ENCODE measurements at places on chromosomes 4 and X.

DNA sequence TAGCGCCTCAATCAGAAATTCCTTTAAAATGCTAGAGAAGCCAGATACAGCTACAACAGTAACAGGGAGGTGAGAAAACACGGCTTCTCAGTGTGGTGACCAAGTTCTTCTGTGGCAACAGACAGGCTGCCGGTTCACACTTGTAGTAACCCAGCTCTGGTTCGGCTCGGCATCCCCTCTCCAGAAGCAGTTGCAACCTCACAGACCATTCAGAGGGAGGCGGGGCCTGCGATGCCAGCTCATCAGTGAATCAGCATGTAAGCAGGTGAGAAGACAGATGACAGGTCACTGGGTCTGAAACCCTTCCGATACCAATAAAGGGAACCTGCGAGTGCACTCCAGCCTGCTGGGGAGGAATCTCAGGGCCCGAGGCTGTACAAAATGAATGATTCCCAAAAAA is 251.0 kb downstream of the KCNIP4 start:
- DNase-seq = no peak

- no peak for DNase-seq
Measured at GRCh38 chr4:116664198-116664597, 421.2 kb downstream of the TRAM1L1 start.

DNA sequence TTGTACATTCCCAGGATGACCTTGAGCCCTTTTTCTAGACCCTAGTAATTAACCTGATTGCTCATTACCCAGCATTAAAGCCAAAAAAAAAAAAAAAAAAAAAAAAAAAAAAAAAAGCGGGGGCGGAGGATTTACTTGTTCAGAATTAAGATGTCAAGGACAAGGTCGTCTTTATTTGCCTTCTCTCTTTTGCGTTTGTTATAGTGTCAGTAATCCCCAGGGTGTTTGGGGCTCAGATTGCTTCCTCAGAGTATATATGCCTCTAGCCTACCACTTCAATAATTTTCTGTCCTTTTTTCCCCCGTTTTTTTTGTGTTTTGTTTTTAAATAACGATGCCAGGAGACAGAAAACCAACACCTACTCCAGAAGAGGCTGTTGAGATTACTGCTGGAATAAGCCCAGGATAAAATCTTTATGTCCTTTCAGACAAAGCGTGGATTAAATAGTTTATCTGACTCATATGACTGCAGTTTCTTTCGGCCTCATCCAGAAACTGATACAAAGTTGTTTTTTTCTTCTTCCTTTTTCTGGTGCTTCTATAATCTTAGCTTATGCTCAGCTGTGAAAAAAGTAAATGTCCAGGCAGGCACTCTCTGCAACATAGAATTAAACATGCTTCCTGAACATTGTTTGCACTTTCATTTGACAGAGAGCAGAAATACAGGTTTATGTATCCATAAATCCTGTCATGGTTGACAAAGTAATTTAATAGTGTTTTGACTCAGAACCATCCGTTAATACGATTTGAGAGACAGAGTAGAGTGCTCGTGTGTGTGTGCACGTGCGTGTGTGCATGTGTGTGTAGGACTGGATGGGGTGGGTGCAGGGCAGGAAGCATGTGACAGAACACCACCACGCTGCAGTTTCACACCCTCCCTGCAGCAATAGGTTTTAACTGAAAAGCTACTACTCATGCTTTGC is 138.6 kb downstream of the AFF1 start:
- peak; percentile 45 for DNase-seq

DNA sequence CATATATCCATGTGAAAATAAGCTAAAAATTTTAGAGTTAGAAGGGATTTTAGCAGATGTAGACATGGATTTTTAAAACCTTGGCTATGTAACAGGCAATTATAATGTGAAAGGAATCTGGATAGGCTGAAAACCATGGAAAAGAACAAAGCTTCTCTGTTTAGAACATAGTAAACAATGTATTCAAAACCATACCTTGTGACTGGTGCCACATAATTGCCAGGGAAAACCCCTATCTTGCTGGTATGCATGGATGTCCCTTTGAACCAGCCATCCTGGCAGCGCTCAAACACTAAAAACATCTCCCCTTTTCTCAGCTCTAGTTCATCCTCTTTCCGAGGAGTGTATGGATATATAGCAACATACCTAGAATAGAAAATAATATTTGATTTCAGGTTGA is 110.6 kb upstream of the CBR4 start:
- no peak for DNase-seq

DNA sequence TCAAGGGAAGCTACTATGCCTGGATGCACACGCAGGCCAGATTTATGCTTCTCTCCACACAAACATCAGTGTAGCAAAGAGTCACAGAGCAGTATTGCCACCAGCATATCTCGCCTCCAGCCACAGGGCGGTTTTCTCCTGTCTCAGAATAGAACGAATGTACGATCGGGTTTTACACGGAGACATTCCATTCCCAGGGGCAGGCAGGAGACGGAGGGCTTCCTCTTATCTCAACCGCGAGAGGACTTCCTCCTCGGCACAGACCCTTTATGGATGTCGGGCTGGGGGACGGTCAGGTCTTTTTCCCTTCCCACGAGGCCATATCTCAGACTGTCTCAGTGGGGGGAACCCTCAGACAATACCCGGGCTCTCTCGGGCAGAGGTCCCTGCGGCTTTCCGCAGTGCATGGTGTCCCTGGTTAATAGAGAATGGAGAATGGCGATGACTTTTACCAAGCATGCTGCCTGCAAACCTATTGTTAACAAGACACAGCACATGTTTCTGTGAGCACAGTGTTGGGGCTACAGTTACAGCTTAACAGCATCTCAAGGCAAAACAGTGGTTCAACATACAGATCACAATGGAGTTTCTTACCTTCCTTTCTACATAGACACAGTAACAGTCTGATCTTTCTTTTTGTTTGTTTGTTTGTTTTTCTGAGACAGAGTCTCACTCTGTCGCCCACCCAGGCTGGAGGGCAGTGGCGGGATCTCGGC is 24.1 kb downstream of the CSF2RA start:
- DNase-seq = no peak

GRCh38 chr4:86141161-86141560 is 218.7 kb downstream of the MAPK10 start:
- no peak for DNase-seq

GRCh38 chr4:147596377-147596776 is 20.8 kb upstream of the TMEM184C start:
- no peak for DNase-seq

GRCh38 chr4:99853999-99854398 is 37.4 kb downstream of the DAPP1 start:
- no peak for DNase-seq

- no peak for DNase-seq
Measured at GRCh38 chr4:187118602-187119120, 395.0 kb upstream of the FAT1 start.

DNA sequence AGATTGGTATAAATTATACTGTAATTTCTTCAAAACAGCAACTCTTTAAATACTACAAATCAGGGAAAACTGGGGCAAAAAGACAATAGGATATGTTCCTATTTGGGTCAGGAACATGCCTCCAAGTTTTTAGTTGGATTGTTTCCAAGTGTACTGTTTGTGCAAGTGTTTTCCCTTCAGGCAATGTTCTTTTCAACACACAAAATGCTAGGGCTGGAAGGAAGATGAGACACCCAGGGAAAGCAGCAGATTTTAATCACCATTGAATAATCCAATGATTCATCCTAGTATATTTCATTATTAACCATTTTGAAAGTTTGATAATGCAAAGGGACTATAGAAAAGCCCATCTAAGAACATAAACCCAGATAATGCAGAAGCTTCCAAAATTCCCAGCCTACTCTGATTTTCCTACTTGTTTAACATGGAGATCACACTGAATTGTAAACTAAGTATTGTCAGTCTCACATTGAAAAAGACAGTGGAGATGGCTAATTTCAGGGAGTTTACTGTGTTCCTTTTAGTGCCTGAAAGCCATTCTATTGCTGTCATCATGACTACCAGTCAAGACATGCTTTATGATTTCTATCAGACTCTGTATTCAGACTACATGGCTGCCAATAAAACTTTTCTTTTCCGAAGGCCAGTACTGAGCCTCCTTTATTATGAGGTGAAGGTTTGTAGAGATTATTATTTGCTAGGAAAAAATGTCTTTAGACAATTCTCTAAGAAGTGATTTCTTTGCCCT is 38.6 kb downstream of the COL4A6 start:
- no peak for DNase-seq

DNA sequence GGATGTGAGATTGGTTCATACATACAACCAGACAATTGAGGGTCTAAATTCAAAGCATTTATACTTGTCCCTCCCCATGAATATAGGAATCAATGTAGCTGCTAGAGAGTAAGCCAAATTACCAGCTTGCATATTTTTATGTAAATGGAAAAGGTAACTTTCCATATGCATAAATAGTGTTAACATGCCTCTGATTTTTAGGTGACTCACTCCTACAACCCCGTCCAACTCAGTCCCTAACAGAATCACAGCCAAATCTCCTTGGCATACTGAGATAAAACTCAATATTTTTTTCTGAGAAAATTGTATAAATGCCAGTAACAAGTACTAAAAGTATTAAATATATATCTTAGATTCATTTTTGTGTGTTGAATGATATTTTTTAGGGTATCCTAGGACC is 67.2 kb downstream of the INPP4B start:
- no peak for DNase-seq

- DNase-seq = no peak
Measured at GRCh38 chr4:82770607-82771006, 28.0 kb downstream of the SCD5 start.

DNA sequence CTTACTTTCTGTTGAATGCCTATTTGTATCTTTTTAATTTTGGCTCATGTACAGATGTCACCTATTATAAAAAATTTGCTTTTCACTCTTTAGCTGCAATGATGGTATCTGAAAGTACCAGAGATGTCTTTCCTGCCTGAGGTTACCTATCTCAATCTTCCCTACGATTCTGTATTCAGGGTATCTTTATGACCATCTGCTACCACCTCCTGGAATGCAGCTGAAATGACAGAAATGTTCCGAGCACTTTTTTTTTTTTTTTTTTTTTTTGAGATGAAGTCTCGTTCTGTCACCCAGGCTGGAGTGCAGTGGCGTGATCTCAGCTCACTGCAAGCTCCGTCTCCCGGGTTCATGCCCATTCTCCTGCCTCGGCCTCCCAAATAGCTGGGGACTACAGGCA is 136.4 kb downstream of the REPS2 start:
- DNase-seq = no peak

GRCh38 chr4:11153171-11153750 is 275.4 kb downstream of the HS3ST1 start:
- DNase-seq = no peak

DNA sequence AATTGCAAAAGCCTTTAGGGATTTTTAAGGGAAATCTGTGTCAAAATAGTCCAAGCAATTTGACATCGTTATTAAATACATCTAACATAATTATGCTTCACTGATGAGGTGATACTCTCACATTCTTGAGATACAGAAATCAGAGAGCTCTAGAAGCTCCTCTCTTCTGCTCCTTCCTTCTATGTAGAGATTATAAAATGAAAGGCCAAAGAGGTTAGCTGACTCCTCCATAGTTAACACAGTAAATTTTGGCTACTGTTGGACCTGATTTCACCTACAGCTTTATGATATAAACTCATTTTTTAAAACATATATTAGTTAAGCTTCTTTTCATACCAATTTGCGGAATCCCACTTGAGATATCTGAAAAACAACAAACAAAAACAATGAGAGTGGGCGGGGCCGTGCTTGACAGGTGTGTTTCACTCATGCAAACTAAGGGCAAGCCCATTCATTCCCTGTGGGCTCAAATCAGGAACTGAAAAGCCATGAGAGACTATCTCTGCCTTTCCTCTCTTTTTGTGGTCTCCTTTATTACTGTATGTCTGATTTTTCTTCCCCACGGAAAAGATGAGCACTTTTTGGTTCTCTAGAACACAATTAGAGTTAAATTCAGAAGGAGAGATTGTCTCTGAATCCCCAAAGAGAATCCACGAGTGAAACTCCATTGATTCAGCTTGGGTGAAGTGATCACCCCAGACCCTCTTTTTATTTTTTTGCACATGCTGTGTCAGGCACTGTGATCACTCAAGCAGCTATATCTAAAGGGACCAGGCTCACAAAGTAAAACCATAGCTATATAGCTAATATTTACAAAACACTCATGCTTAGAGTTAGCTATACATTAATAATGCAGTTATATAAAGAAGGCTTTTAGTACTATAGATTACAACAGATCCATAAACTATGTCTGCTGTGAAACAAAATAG is 566.3 kb downstream of the IL15 start:
- DNase-seq = no peak

DNA sequence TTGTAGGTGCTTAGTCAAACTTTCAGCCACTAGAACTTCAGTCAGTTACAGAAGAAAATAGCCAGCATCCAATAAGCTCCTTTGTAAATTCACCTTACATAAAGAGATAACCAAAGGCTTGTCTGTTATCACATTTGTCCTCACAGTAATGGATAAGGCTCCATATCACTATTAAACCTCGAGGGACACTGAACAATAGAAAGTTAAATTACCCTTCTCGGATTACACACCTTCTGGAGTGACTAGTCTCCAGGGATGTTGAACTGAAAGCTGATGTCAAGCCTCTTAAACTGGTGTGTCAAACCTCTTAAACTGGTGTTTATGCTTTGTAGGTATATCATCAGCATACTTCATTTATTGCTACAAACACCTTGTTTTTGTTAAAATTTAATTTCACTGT is 639.0 kb downstream of the CENPC start:
- no peak for DNase-seq

DNA sequence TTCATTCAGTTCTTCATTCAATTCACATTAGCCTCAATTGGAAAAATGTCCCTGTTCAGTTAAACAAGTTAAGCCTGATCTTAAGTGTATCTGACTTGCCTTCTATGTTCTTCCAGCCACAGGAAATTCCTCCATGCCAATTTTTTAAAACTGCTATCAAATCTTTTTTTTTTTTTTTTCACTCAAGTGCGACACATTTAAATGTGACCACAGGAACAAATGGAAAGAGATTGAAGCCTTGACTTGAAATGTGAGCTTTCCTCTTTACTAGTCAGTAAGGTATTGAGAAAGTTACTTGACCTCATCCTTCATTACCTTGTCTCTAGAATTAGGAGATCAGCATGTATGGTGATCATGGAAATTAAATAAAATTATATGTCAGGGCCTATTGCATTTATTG is 165.1 kb downstream of the SLIT2 start:
- no peak for DNase-seq

DNA sequence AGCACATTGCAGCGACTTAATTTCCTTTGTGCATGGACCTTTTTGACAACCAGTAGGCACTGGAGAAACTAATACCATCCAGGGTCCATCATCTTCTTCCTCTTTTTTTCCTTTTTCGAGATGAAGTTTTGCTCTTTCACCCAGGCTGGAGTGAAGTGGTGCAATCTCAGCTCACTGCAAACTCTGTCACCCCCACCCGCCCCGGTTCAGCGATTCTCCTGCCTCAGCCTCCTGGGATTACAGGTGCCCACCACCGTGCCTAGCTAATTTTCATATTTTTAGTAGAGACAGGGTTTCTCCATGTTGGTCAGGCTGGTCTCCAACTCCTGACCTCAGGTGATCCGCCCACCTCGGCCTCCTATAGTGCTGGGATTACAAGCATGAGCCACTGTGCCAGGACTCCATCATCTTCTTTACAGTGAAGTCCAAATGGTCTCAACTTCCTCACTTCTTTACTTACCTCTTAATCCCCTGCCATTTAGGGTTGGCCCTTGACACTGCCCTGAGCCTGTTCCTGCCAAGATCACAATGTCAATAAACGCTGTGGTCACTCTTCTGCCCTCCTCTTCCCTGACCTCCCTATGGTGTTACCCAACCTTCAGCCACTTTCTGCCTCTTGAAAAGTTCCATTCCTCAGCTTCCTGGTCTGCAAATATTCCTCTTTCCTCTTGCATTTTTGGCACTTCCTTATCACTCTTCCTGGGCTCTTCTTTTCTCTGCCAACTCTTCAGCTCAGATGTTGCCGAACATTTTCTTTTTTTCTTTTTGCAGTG is 119.8 kb upstream of the SLC34A2 start:
- no peak for DNase-seq

Measured in CD4-positive, alpha-beta T cell treated with Interleukin-15 for 4 hours (primary cell).